ENCODE measurements at places on chromosomes 6 and 20. TPM values are rescaled to one million over a fixed set of nuclear protein-coding genes. Genes with fewer than 3 reads are reported as not detected.

HLA-DRB1 gene
- total RNA-seq = 5.3 TPM

- DNase-seq = no peak
Measured at GRCh38 chr6:142842418-142843261, 102.3 kb downstream of the HIVEP2 start.

GRCh38 chr6:30775104-30775503, 30.8 kb upstream of the IER3 start:
- DNase-seq = no peak

DNAH8 gene
- total RNA-seq = not detected

GRCh38 chr20:32344835-32345506, 13.2 kb upstream of the ASXL1 start:
- no peak for DNase-seq

- DNase-seq = no peak
Measured at GRCh38 chr6:73452107-73452461, at the start of gene CGAS. Gene CGAS (minus strand): TSS chr6:73452297. CDS start chr6:73452181, 116 bp downstream.

GRCh38 chr6:21628160-21628559, 34.6 kb downstream of the SOX4 start:
- DNase-seq = no peak

DNA sequence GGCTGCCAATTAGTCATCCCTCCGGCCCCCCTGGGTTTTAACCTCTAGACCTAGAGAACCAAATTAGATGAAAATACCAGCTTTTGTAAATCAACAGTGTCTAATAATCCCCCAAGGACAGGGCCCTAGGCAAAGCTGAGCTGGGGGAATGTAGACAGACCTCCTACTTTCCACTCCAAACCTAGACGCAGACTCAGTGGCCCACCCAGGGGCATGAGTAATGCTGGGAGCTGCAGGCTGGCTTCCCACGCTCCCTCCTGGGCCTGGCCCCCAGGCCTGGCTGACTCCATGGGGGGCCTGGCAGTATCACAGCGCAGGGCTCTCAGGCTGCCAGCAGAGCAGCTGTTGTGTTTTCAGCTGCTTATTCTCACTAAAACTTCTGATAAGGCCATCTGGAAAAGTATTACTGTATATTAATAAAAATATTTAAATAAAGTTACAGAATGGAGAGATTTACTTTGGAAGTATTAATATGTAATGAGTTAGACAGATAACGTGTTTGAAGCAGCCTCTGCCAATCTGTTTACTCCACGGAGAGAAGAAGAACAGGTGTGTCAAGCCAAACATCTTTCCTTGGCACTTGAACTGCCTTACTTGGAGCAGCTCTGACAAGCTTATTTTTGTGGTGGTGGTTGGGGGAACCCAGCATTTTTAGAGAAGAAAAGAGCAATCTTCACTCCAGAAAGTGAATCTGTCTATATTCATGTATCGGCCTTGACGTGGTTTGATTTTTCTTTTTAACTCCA, 144.0 kb upstream of the AGPAT4 start:
- no peak for DNase-seq

- no peak for DNase-seq
Measured at GRCh38 chr6:143539106-143539505, 27.6 kb upstream of the FUCA2 start.

GRCh38 chr6:158826819-158827501, 7.8 kb upstream of the EZR start:
- no peak for DNase-seq

LY6G6D gene
- total RNA-seq = 0.67 TPM

- no peak for DNase-seq
Measured at GRCh38 chr6:27101824-27102223, 145.7 kb upstream of the PRSS16 start.

CTCFL gene
- total RNA-seq = 0.33 TPM

MRAP2 gene
- total RNA-seq = 2.7 TPM

DNA sequence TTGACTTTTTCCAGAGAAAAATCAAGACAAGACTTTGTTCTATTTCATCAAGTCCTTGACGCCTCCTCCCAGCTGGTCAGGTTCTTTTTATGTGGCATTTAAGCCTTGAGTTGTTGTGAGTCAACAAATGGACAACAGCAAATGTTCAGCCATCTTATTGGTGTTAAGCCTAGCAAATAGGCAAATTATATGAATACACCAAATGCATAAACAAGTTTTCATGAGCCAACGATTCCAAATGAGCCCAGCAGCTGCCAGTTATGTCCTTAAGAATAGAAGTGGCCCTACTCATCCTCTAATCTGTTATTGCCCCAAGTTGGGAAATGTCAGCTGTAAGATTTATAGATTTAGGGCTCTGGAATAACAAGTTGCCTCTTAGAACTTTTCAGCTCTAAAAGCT, 312.0 kb downstream of the SOX4 start:
- DNase-seq = no peak

GRCh38 chr6:1757131-1757530, 147.4 kb downstream of the FOXC1 start:
- no peak for DNase-seq

GRCh38 chr6:16518265-16518664, 243.0 kb downstream of the ATXN1 start:
- no peak for DNase-seq

DNA sequence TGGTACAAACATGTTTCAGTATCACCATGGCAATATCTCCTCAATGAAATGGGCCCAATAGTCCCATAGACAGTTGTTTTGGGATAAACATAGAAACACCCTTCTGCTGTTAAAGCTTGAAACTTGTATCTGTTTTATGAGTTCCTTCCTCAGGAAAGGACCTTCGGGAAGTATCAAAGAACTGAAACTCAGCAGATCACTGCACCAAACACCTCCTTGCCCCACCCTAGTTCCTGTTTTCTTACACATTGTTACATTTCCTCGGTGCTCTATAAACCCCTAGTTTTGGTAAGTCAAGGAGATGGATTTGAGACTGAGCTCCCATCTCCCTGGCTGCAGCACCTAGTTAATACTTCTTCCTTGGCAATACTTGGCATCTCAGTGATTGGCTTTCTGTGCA, 73.8 kb upstream of the ECI2 start:
- DNase-seq = no peak

DNA sequence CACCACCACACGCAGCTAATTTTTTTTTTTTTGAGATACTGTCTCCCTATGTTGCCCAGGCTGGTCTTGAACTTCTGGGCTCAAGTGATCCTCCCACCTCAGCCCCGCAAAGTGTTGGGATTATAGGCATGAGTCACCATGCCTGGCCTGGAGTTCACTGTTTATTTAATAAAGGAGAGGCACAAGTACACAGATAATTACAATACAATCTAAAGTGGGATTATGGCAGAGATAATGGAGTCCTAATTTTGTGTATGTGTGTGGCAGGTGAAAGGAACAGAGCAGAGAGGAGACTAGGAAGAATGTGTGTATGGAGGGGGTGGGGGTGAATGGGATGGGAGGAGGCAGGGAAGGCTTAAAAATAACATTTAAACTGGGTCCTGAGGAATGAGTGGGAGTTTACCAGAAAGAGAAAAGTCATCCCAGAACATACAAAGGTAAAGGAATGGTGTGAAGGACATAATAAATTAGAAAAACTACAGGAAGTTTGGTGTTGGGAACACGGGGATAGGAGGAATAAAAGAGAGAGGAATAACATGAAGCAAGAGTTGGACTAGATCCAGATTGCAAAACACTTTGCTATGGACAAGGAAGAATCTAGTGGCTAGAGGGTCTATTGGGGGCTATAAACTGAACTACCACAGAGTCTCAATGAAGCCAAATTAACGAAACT, 4.4 kb downstream of the NCOA5 start:
- DNase-seq = no peak

DNA sequence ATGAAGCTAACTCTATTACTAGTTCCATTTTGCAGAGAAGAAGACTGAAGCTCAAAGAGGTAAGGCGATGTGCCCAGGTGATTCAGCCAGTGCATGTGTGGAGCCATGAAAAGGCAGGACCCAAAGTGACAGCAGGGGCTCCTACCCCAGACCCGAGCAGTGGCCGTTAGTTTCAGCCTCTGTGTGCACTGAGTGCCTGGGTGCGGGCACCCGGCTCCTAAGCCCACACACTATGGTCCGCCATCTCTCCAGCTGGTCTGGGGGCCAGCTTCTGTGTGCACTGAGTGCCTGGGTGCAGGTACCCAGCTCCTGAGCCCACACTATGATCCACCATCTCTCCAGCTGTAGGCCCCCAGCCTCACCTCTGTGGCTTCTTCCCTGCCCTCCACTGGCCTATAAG, 123.5 kb upstream of the CST7 start:
- no peak for DNase-seq

MARCKS gene
- total RNA-seq = 174 TPM

DNA sequence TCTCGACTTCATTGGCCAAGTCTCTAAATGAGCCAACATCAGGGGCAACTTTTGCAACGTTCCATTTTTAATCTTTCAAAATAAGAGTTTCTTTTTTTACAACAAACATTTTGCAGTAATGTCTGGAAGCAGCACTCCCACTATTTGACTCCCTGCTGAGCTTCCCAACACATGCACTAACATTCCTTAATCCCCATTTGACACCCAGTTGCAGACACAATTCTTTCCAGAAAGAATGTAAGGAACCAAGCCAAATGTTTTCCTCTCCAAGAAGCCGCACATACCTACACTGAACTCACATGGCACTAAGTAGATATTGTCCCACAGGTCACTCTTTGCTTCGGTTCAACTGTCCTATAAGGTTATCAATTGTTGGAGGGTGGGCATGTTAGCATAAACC, 165.6 kb downstream of the GRM1 start:
- no peak for DNase-seq

DNA sequence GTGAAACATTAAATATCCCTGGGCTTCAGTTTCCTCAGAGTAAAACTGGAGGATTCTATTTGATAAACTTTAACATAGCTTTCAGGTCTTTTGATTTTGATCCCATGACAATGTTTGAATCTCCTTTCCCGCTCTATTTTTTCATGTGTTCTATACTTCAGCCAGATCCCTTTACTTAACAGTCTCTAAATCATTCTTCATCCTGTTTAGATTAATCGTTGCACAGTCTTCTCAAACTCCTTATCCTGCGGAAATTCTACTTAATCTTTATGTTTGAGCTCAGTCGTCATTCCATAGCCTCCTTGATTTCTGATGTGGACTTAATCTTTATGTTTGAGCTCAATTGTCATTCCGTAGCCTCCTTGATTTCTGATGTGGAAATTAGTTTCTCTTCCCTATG, 57.4 kb downstream of the GRIK2 start:
- no peak for DNase-seq

- DNase-seq = no peak
Measured at GRCh38 chr6:169663468-169663867, 38.4 kb downstream of the WDR27 start.

GRCh38 chr6:22349051-22349450, 52.2 kb upstream of the PRL start:
- DNase-seq = no peak

SOX18 gene
- 0.34 TPM for total RNA-seq

GRCh38 chr6:130982135-130982534, 80.9 kb downstream of the EPB41L2 start:
- DNase-seq = no peak

GRCh38 chr20:57787990-57788781, 78.4 kb upstream of the PMEPA1 start:
- DNase-seq = no peak

- no peak for DNase-seq
Measured at GRCh38 chr6:84979541-84979940, 215.1 kb upstream of the TBX18 start.

DNA sequence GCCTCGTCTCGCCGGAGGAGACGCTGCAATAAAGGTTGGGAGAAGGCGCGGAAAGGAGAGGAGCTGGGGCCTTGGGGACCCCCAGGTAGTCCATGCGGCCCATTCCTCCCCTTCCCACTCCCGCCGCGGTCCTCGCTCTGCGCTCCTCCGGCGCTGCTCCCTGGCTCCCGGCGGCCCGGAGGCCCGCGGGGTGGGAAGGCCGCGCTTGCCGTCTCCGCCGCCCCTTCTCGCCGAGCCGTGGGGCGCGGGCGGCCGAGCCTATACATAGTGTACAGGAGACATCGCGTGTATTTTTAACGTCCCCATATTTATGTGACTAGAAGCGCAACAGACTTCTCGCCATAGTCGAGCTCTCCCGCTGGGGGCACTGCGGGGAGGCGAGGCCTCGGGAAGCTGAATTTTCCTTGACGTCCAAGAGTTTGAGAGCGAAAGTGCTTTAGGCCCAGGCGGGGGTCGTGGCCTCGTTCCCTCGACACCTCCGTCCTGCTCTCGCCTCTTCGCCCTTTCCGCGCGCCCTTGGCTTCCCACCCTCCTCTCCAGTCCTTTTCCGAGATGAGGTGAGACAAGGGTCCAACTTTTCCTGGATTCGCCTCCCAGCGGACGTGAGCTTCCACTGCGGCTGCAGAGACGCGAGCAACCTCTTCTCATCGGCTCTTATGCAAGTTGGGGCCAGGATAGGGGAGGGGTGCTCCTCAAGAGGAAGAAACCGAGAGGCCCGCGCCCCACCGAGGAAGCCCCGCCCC, 29.0 kb downstream of the SLC12A5 start:
- DNase-seq = no peak

- no peak for DNase-seq
Measured at GRCh38 chr6:109762769-109763441, 71.8 kb downstream of the FIG4 start.

RNF182 gene
- total RNA-seq = 4.2 TPM

DNA sequence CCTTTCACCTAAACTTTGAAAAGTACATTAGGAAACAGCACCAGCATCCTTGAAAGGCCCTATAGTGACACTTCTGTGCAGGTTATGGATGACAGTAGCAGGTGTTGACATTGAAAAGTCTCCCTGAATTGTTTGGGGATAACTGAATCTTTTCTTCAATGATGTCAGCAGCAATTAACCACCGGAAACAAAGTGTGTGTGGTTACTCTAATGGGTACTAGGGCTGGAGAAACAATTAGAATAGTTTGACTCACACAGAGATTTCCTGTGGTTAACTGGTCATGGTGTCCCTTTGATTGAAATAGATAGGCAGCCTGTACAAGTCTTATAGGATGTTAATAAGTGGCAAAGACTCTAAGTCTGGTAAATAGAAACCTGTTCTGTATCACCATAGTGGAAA, 189.1 kb downstream of the TBX18 start:
- no peak for DNase-seq

NRSN1 gene
- 1.1 TPM for total RNA-seq

ZSWIM3 gene
- 3.7 TPM for total RNA-seq

DNA sequence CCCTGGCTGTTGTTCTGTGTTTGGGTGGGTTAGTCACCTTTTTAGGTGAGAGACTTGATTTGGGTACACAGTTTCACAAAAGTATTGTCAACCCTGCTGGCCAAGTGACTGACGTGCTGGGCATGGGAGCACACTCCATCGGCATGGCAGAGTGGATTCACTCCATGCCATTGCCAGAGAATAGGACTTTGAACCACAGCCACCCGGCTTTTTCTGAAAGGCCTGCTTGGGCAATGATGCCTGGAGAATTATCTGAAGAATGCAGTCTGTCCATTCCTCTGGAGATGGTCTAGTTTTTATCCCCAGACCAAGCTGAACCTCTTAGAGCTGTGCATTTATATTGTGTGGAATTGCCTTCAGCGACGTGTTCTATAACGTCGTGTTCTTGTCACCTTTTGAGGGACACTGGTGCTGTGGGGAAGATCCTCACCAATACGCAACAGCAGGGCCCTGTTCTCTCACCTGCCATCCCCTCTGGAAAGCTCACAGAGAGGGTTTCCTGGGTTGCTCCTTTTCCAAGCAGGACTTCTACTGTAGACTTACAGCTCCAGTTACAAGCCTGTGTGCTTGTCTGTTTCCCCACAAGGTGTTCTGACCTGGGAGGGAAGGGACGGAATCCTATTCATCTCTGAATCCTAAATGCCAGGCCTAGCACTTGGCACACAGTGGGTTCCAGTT, 183.4 kb upstream of the AKAP12 start:
- DNase-seq = no peak

Measured in mesothelial cell of epicardium (in vitro differentiated cells).